NCI-H187 (cell line): ENCODE measurements at places on chromosomes 5 and 9.

DNA sequence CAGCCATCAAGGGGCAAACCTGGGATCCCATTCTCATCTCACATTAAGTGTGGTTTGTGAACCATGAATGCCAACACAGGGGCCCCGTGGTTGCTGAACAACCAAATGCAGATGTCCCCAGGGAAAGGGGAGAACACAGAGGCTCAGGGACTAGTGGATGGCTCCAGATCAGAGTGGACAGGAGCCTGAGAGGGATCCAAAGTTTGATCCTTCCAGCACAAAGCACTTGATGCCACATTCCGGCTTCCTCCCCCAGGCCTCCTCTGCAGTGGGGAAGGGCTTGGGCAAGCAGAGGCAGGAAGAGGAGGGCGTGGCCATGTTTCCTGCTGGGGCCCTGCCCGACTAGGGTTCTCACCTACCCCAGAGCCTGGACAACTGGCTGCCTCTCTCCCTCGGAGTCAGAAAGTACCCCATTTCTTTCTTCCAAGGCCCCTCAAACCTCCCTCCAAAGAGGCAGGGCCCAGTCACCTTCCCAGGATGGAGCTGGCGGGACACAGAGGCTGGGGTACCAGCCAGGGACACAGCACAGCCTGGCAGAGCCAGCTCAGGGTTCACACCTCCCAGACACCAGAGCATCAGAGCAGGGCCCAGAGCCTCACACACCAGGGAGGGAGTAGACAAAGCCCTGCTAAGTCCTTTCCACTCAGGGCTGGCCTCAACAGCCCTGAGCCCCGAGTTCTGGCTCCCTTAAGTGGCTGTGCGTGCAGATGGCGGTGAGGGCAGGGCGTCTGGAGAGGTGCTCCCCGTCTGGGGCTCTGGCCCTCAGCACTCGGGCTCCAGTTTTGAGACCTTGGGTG is 4.3 kb upstream of the RNF44 start:
- no peak for DNase-seq

- DNase-seq, result no peak
These were observed 7.2 kb upstream of the DUSP1 start for GRCh38 chr5:172777881-172778814.

- no peak for DNase-seq
These were observed 43.4 kb upstream of the IL17B start for GRCh38 chr5:149422366-149423048.

DNA sequence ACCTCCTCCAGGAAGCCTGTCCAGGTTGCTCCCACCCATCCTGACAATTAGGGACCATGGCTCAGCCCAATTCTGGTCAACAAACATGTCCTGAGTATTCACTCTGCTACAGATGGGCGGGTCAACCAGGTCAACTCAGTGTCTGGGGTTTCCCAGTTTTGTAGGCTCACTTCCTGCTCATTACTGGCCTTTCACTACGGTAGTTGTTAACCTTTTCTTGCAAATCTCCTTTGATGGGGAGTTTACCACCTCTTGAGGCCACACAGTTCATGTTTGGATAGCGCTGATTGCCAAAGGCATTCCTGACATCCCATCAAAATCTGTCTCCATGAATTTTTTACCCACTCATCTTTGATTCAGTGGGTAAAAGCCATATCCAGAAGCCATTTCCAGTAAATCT is 13.8 kb downstream of the TMEM8B start:
- DNase-seq, result no peak
